ENCODE measurements at places on chromosomes 1 and 21. TPM values are rescaled to one million over a fixed set of nuclear protein-coding genes. Genes with fewer than 3 reads are reported as not detected.
A peak's percentile ranks its signal among the peaks of the same experiment; 100 is the strongest.

Gene AVPR1B
- total RNA-seq = not detected

Gene VAV3
- 11.3 TPM for total RNA-seq

DNA sequence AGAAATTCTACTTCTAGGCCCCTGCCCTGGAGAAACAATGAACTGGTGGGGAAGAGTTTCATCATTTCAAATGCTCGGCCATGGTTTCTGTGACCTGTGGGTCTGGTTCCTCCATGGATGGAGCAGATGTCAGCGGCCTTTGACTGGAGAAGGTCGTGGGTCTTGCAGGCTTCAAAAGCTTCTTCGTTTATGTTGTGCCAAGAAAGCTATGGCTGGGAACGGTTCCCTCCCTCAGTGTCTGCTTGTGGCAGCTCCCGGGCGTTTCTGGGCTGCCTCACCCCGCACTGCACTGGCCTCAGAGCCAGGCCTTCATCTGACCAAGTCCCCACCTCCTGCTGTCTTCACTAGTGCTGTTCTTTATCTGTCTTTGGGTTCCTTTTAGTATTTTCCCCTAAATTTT lies 46.4 kb upstream of the POFUT2 start:
- no peaks in the 10 kb centered on the region for H3K4me1 ChIP-seq
- H3K27me3 ChIP-seq = no peaks in the 10 kb centered on the region
- DNase-seq = no peak
- no peak overlapping the region for H3K27ac ChIP-seq
- H3K36me3 ChIP-seq = no peaks in the 10 kb centered on the region
- no peak overlapping the region for H3K4me3 ChIP-seq

GRCh38 chr1:192945390-192946130 lies 113.6 kb downstream of the UCHL5 start:
- H3K27me3 ChIP-seq = no peaks in the 10 kb centered on the region
- H3K4me3 ChIP-seq = no peak overlapping the region
- no peaks in the 10 kb centered on the region for H3K4me1 ChIP-seq
- H3K36me3 ChIP-seq = no peaks in the 10 kb centered on the region
- no peak for DNase-seq
- H3K27ac ChIP-seq = no peak overlapping the region

DNA sequence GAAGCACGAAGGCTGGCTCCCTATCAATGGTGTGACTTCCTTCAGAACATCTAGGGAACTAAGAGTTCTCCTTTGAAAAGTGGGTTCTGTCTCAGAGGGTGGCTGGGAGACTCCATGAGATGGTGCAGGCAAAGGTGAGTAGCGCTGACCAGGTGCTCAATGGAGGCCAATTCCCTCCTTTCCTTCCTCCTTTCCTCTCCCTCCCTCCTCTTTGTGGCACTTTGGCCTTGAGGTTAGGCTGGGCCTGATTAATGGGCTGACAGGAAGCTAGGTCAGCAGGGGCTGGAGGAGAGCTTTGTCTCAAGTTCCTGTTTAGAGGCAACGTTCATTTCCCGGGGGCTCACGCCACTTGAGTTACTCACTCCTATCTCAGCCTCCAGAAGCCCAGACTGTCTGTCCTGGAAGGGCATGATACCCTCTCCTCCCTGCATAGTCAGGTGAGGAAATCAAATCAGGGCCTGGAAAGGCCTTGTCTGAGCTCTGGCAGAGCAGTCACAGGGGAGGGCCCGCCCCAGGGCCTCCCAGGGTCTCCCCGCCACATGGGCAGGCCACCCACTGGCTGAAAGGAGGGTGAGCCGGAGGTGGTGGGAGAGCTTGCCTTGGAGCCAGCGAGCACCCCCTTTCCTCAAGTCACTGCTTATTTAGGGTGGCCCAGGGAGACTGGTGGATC lies 58.4 kb upstream of the SSBP3 start:
- H3K27me3 ChIP-seq = no peaks in the 10 kb centered on the region
- H3K27ac ChIP-seq = no peak overlapping the region
- no peak overlapping the region for H3K4me3 ChIP-seq
- H3K36me3 ChIP-seq = no peaks in the 10 kb centered on the region

DNA sequence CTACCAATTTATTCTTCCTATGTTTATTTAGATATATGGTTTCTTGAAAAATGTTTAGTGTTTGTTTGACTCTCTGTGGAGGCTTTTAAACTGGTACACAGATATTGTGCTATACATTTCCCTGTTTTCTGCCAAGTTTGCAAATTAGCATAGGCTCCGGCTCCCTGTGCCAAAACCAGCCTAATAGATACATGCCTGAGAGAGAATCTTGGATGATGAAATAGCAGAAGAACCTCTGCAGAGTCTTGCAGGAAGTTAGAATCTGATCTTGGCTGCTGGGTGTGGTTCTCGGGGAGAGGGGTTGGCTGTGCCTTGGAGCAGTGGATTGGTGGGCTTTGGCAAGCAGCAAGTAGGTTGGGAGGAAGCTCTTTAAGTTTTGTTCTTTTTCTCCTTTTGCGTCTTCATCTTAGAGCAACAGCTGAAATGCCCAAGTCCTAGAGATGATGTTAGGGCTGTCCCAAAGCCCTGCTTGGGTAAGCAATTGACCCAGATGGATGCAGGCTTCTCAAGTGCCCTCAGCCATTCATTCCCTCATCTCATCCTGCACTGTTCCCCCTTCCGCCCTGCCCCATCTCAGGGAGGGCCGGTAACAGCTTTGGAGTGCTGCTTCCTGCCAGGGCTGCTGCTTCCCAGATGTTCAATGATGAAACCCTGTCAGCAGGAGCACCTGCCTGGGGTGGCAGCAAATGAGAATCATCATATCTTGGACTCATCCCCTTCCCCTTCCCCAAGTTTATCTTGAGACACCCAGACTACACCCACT lies 9.3 kb downstream of the PLA2G2A start:
- peaks cover 1% of the 10 kb centered on the region for H3K4me1 ChIP-seq
- no peak for DNase-seq
- no peaks in the 10 kb centered on the region for H3K27me3 ChIP-seq
- no peak overlapping the region for H3K4me3 ChIP-seq

DNA sequence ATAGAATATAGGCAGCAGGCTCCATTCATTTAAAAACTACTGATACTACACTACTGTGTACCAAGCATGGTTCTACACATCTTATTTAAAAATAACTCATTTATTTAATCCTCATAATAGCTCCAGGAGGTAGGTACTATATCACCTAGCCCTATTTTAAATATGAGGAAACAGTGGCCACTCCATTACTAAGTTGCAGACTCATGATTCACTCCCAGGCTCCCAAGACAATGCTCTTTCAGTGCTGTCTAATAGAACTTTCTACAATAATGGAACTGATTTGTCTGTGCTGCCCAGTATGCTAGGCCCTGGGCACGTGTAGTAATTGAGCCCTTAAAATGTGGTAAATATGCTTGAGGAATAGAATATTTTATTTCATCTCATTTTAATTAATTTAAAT lies 357.1 kb downstream of the LTN1 start:
- H3K4me3 ChIP-seq = no peak overlapping the region
- H3K36me3 ChIP-seq = no peaks in the 10 kb centered on the region
- H3K4me1 ChIP-seq = no peaks in the 10 kb centered on the region
- no peak for DNase-seq

DNA sequence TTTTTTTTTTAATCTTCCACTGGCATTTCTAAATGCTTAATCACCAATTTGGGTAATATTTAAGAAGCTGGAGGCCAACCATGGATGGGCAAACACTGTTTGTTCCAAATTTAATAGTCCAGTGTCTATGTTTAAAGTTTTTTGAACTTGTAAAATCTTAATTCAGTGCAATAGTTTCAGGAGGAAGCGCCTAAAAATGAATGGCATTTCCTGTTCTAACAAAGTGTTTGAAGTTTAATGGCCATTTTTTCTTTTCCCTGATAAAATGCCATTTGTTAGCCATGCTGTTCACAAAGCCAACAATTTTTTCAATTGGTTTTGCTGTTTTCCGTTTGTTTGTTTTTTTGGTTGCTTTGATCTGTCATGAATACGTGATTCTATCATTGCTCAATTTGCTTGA lies 552.1 kb downstream of the LMO4 start:
- no peaks in the 10 kb centered on the region for H3K36me3 ChIP-seq
- H3K27me3 ChIP-seq = no peaks in the 10 kb centered on the region
- H3K4me3 ChIP-seq = no peak overlapping the region
- DNase-seq = no peak
- no peaks in the 10 kb centered on the region for H3K4me1 ChIP-seq

- peaks cover 41% of the 10 kb centered on the region for H3K27me3 ChIP-seq
- peak; percentile 96 for DNase-seq
- H3K36me3 ChIP-seq = no peaks in the 10 kb centered on the region
Observed at GRCh38 chr1:29240400-29240837, 4.1 kb downstream of the PTPRU start.

Data from GM23338 (cell line).